Ascending aorta (tissue), 2 donors: ENCODE measurements at places on chromosomes 2 and 18.

- no peak for DNase-seq
Observed at GRCh38 chr18:63409301-63409700, 13.0 kb downstream of the VPS4B start.

GRCh38 chr2:60498816-60499429 lies 54.5 kb downstream of the BCL11A start:
- no peak for DNase-seq

DNA sequence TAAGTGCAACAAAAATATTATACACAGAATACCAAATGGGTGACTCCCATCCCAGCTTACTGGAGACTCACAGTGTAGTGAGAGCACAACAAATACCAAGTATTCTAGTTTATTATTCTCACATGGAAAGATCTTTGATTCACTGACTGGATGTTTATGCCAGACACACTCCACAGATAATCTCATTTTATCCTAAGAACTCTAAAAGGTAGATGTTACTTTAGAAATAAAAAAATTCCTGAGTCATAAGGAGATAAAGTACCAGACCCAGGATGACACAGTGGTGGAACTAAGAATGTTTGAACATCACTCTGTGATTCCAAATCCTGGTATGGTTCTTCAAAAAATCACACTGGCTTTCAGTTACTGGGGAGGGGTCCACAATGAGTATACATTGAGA lies 136.2 kb downstream of the CDH2 start:
- DNase-seq: no peak

GRCh38 chr2:30272761-30273573 lies 41.6 kb downstream of the LBH start:
- no peak for DNase-seq

DNA sequence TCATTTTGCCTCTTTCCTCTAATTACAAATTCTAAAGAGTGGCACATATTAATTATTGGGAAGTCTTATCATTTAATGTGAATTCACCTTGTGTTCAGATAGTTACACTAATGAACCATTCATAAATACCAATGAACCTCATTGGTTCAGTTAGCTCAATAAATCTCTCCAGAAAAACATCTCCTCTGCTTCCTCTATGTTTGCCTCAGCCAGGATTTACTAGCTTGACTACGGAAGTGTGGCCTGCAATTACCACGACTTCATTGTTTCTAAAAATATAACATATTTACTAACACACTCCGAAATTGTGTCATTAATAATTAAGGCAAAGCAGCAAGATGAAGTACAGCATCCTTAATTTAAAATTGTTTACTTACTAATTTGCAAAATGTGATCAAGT lies 103.3 kb downstream of the PLA2R1 start:
- no peak for DNase-seq

DNA sequence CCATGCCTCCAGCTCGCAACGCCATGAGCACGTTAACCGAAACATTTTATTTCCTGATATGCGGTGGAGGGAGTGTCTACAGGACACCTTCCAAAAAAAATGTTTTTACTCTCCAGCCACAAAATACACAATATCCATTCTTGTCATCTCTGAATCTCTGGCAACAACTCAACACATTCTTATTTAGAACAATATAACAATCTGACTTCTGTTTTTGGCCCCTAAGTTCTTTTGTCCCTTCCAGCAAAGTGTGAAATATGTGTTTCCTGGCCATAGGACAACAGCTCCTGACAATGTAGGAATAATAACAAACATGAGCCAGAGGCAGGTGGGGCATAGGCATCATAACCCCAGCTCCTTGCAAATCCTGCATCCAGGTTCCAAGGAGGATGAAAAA lies 163.0 kb downstream of the DDX1 start:
- DNase-seq: no peak

GRCh38 chr2:121649149-121649595 lies at the start of gene CLASP1:
Gene CLASP1, minus strand, starts transcription at chr2:121649462. Its CDS starts 43,567 bp downstream, at chr2:121605895.
- DNase-seq: no peak

DNA sequence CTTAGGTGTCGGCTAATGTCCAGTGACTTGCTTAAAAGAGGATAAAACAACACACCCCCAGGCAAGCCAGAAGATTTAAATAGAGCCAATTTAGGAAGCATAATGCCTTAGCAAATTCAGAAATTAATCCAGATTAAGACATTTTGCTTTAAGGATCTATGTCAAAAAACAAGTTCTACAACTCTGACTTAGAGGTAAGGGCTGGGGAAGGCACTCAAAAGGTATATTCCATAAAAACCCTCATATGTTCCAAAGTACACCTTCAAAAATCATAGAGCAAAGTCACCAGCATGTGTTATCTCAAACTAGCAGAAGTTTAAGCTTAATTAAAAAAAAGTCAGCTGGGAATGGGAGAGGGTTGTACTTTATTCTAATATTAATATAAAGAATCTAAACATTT lies 206.4 kb downstream of the NOL4 start:
- DNase-seq: no peak

- DNase-seq: no peak
Observed at GRCh38 chr2:148670773-148671172, 26.2 kb downstream of the EPC2 start.

DNA sequence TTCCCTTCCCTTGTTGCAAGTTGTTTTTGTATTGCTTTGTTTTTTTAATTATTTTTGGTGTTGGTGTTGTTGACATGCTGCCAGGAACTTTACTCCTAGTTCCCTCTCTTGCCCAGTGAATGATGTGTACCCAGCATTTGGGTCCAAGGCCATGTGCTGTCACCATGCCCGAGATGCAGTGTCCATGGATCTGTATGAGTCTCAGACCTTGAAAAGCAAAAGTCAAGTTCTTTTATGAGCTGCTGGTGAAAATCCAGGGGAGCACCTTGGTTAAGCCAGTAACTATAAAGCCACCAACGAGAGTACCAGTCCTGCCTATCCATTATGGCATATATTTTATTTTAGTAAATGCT lies 236.4 kb downstream of the BCL11A start:
- no peak for DNase-seq

GRCh38 chr2:239308661-239309397 lies 92.0 kb downstream of the HDAC4 start:
- DNase-seq: no peak

GRCh38 chr2:39483534-39483933 lies 46.4 kb upstream of the MAP4K3 start:
- DNase-seq: no peak

- no peak for DNase-seq
Observed at GRCh38 chr18:55517055-55517454, 70.9 kb downstream of the TCF4 start.

- no peak for DNase-seq
Observed at GRCh38 chr2:226829721-226830631, 5.9 kb upstream of the RHBDD1 start.

DNA sequence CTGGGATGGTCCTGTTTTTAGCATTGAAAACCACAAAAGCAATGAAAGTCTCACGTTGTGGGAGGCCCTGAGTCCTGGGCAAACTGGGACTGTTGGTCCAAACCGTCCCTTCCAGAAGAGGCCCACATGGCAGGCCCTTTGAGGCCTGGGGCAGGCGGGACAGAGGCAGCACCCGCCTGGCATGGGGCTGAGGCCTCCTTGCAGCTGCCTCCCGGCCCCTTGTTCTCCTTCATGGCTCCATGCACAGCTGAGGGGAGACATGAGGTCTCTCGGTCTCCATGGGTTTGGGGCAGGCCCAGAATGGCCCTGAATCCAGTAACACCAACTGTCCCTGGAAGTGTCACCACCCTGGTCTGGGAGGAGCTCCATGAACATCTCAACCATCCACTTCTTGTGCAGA lies 61.9 kb downstream of the RRM2 start:
- no peak for DNase-seq

- DNase-seq: no peak
Observed at GRCh38 chr2:205969584-205969983, 116.4 kb downstream of the INO80D start.
